MV-4-11 (cell line): ENCODE measurements at places on chromosomes 7 and 10.

DNA sequence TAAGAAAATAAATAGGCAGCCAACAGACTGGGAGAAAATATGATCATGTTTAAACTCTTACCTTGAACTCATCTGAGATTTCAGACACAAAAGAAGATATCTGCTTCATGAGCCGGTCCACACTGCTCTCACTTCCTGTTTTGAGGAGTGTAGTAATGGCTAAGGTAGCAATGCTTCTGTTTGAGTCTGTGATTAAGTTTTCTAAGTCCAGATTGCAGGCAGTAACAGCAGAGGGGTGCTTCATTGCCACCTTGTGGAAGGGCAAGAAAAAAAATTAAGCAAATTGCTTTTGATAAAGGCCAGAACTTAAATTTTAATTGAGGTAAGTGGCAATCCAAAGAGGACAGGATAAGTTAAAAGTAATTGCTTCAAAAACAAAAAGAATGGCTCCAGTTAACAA is 69.1 kb downstream of the MEST start:
- peak; percentile 71 for DNase-seq

- no peak for DNase-seq
Observed at GRCh38 chr7:137007001-137007694, 138.7 kb downstream of the CHRM2 start.

GRCh38 chr7:30890226-30890625 is 21.4 kb upstream of the AQP1 start:
- DNase-seq = no peak

DNA sequence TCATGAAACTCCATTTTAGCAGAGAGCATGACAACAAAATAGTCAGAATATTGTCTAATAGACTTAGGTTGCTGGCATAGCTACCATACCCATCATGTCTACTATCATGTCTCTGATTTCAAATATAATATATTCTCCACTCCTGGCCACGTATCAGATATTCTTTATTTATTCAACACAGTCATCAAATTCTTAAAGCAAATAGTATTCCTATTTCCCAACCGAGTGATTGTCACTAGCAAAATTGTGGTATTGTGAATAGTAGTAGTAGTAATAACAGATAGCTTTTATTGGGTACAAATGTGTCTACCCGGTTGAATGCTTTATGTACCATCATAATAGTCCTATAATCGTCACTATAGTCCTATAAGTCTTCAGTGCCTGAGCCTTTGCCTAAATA is 918.6 kb downstream of the KCNMA1 start:
- no peak for DNase-seq
